Fibroblast of pulmonary artery (primary cell): ENCODE measurements at places on chromosomes 11 and 22.
A peak's percentile ranks its signal among the peaks of the same experiment; 100 is the strongest.

- DNase-seq = no peak
Observed at GRCh38 chr11:61071208-61071681, 31.0 kb upstream of the CD5 start.

GRCh38 chr22:19657252-19658056 is 56.8 kb upstream of the SEPTIN5 start:
- no peak for DNase-seq

GRCh38 chr11:43282607-43283440 is 29.0 kb upstream of the API5 start:
- peak; percentile 51 for DNase-seq

DNA sequence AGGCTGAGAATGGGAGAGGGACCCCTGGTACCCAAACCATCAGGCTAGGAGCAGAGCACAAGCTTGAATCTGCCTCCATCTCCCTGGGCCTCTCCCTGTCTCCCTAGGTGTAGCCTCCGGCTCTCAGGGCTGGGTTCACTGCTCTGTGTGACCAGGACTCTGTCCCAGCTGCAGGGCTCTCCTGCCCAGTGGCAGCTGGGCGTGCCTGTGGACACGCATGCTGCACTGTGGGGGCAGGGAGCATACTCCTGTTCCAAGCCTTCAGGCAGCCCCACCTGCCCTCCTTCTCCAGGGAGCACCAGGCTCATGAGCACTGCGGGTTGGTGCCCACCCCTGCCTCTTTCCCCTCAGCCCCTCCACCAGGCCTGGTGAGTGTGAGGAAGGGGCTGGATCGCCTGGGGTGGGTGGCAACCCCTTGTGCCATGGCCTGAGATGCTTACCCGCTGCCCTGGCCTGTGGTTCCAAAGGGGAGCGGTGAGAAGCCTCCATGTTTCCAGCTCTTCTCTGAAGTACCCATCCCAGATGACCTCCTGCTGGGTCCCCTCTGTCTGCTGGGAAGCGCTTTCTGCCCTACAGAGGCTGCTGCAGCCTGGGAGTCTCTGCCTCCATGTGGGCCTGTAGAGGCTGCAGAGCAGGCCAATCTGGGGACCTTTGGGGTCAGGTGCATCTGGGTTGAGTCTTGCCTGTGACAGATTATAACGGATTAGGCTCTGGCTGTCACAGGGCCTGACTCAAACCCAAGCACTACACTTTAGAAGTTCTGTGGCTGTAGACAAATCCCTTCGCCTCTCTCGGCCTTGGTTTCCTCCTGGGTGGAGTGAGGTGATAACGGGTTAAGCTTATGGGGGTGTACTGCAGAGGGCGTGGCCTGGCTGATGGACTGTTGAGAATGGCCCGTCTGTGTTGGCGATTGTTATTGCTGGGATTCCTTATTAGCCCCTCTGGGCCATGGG is 43.7 kb downstream of the WNT11 start:
- DNase-seq = no peak
